ENCODE measurements at places on chromosomes 1 and 21.

- no peak for DNase-seq
Observed at GRCh38 chr1:209896346-209896745, 41.7 kb upstream of the SYT14 start.

DNA sequence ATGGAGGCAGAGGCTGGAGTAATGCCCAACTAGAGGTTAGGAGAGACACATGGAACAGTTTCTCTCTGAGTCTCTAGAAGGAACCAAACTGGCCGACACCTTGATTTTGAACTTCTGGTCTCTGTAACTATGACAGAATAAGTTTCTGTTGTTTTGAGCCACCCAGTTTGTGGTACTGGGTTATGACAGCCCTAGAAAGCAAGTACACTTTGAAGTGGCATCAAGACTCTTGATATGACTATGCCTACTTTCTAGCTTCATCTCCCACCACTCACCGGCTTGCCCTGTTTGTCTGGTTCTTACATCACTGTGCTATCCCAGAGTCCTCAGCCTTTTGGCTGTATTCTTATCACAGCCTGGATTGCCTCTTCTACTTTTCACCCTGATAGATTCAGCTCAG lies 230.3 kb upstream of the USP24 start:
- no peak for DNase-seq

DNA sequence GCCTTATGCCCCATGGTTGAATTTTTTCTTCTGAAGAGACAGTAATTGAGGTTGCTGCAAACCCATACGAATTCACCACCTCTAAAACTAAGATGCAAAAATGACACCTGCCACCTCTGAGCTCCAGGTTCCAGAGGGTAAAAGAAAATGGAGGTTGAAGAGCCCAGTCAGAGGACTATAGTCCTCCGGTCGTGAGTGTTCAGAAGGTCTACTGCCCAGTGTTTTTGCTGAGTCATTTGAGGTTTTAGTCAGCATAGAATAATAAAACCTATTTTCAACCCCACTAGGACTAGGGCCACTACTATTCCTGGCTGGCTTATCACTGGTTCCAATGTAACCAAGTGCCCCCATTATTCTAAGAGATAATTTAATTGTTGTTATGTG lies 12.9 kb upstream of the SLAMF7 start:
- DNase-seq: no peak

- DNase-seq: no peak
Observed at GRCh38 chr1:63248216-63248615, 74.2 kb upstream of the FOXD3 start.

- no peak for DNase-seq
Observed at GRCh38 chr21:34690793-34691175, 22.0 kb downstream of the CLIC6 start.

DNA sequence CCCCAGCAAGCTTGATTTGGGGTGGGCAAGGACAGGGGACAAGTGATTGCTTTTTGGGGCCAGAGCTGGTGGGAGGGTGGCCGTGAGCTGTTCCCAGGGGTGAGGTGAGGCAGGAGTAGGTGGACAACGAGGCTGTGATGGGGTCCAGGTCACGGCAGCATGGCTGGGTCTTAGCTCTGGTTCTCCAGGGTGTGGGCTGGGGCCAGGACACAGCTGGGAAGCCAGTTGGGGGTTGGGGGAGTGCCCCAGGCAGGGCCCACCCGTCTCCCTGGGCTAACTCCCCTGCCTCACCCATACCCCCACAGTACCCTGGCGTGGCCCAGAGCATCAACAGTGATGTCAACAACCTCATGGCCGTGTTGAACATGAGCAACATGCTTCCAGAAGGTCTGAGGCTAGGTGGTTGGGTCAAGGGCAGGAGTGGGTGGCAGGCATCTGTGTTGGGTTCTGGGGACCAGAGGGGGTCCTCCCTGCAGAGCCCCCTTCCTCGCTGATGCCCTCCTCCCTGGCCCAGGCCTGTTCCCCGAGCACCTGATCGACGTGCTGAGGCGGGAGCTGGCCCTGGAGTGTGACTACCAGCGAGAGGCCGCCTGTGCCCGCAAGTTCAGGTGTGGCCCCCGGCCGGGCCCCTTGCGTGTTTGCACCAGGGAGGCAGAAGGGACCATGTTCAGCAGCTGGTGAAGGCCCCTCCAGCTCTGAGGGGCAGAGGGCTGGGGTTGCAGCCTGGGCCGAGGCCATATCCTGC lies 43.3 kb downstream of the COQ8A start:
- DNase-seq: no peak
